GDM1 (cell line): ENCODE measurements at places on chromosomes 7 and 10.

GRCh38 chr7:111301891-111302290 is 211.0 kb downstream of the LRRN3 start:
- no peak for DNase-seq

GRCh38 chr7:78039790-78040776 is 241.5 kb downstream of the PHTF2 start:
- no peak for DNase-seq

GRCh38 chr7:95997632-95998031 is 225.3 kb downstream of the DYNC1I1 start:
- DNase-seq, result no peak

- DNase-seq, result no peak
Observed at GRCh38 chr7:6166443-6166891, 106.0 kb downstream of the CYTH3 start.

DNA sequence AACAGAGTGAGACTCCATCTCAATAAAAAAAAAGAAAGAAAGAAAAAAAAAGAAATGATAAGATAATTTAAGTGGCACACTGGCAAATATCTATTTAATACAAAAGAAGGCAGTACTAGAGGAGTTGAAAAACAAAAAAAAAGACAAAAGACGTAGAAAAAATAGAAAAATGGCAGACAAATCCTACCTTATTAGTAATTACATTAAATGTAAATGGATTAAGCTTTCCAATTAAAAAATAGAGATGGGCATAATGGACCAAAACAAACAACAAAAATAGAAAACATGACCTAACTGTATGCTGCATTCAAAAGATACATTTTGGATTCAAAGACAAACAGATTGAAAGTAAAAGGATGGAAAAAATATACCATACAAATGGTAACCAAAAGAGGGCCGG is 5.3 kb upstream of the PARP12 start:
- DNase-seq, result no peak

DNA sequence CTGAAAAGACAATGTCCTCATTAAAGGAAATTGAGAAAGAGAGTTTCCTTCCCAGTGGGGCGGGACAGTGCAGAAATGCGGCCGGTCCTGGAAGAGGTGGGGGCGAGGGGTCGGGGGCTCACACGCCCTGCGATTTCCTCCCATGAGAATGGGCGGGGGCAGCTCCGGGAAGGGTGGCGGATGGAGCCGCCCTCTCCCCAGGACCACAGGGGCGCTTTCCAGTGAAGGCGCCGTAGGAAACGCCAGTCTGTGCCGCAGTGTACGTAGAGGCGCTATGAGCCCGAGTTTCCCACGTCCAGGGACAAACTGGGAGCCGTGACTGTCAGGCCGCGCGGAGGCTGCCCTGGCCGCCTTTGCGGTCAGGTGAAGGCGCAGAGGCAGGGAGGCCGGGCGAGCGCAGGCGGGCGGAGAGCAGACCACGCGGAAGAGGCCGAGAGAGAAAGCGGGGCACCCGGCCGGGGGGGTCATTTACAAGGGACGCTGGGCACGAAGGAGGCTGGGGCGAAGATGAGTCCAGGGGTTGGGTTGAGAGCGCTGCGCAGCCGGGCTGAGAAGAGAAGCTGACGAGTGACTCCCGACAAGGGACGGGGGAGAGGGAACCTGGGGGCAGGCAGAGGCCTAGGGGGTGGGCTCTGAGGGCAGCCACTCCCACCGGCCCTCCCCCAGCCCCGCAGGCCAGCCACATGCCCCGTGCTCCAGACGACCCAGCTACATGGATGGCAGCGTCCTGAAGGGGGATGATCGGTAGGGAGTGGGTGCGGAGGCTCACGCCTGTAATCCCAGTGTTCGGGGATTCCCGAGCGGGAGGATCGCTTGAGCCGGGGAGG is 45.0 kb downstream of the ALOX5 start:
- DNase-seq, result no peak

GRCh38 chr10:114539623-114540022 is 118.5 kb downstream of the ABLIM1 start:
- DNase-seq, result no peak

DNA sequence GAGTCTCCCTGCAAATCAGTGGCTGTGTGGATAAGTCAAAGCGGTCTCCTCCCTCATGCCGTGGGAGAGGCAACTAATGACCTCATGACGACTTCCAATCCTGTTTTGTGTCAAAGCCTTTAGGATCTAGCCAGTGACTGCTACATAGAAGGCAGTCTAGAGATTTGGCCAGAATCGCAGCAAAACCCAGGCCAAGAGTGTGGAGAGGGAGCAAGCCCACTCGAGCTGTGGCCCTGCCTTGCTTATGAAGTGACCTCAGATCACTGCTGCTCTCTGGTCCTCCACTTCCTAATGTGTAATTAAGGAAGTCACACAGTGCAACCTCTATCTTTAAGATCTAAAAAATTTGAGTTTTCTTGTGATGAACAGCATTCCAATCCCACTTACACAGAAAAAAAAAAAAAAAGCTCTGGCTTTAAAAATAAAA is 296.7 kb upstream of the KLF6 start:
- no peak for DNase-seq

DNA sequence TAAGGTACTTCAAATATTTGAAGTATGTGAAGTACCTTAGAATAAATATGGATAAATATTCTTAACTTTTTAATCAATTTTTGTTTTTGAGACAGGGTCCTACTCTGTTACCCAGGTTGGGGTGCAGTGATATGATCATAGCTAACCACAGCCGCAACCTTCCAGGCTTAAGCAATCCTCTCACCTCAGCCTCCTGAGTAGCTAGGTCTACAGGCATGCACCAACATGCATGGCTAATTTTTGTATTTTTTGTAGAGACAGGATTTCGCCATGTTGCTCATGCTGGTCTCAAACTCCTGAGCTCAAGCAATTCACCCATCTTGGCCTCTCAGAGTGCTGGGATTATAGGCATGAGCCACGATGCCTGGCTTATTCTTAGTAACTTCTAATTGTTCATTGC is 119.4 kb upstream of the KAT6B start:
- DNase-seq, result no peak

- no peak for DNase-seq
Observed at GRCh38 chr7:19020711-19021110, 96.7 kb downstream of the TWIST1 start.

DNA sequence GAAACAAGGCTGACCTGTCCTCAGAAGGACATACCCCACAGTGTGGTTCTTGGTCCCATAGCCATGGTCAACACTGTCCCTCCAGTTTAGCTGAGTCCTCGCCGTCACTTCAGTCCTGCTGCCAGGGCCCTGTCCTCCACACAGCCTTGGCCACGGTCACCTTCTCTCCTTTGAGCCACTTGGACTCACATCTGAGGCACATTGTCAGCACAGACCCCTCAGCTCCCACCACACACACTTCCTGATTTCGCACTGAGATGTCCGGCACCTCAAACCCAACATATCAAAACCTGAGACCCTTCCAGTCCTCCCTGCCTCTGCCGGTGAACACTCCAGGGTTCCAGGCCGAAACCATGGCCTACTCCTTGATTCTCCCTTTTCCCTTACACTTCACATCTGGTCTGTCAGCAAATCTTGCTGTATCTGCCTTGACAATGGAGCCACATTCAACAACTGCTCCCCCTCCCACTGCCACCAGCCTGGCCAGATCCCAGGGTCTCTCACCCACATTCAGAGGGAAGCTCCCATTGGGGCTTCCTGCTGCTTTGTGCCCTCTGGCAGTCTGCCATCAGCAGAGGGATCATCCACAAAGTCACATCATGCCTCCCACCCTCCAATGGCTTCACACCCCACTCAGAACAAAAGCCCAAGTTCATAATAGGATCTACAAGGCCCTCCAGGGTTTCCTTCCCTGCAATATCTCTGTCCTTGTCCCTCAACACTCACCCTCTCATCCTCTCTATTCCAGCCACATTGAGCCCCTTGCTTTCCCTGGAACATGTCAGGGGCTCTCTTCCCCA is 219.6 kb upstream of the SHH start:
- DNase-seq, result no peak

GRCh38 chr10:125827133-125827532 is 3.8 kb downstream of the BCCIP start:
- DNase-seq, result no peak

GRCh38 chr10:13440185-13441061 is 88.4 kb downstream of the BEND7 start:
- DNase-seq, result no peak

GRCh38 chr7:44772867-44773266 is 23.6 kb upstream of the PPIA start:
- DNase-seq, result no peak

DNA sequence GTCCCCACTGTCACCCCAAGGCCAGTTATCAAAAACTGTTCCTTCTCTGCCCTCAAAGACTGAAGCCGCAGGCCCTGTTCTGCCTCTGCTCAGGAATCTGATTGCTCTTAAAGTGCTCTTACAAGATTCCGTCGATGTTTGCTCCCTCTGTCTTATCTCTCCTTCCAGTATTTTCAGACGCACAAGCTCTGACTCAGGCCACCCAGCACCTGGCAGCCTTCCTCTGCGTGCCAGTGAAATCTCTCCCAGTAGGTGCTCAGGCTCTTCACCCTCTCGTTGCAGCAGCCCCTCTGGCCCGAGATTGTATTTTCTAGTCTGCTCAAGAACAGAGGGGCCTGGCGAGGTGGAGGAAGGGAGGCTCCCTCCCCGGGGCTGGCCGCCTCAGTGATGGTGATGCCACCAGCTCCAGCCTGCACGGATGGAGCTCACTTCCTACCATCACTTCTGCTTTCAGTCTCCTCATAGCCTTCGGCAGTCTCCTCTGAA is 276.2 kb downstream of the USP6NL start:
- no peak for DNase-seq

- no peak for DNase-seq
Observed at GRCh38 chr10:64041989-64042490, 520.8 kb downstream of the REEP3 start.

DNA sequence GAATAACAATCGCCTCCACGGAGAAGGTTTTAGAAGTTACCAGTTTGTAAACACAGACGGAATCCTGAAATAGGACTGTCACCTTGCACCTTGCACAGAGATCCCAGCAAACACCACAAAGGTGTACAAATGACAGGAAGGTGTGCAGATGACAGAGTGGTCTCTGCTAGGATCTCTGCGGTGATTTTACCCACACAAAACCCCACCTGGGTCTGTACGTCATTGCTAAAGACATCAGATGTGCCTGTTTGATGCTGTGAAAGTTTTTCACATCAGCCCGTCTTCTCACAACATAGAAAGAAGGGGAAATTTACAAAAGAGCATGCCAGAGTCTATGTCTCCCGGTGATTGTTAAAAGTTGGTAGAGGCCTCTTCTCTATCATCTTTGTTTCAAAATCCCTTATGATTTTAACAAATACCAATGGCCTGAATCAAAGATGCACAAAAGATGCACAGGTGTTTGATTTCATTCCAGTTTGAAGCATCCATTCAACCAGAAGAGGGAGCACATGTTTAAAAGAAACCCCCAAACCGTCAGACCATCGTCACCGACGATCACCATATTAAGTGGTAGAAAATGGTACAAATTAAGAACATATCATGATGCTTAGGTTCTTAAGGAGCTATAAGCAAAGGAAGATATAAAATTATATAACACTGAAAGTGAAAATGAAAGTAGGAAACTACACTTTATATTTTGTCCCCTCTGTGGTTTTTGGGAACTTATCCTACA is 576.5 kb downstream of the PTPRN2 start:
- DNase-seq, result no peak

DNA sequence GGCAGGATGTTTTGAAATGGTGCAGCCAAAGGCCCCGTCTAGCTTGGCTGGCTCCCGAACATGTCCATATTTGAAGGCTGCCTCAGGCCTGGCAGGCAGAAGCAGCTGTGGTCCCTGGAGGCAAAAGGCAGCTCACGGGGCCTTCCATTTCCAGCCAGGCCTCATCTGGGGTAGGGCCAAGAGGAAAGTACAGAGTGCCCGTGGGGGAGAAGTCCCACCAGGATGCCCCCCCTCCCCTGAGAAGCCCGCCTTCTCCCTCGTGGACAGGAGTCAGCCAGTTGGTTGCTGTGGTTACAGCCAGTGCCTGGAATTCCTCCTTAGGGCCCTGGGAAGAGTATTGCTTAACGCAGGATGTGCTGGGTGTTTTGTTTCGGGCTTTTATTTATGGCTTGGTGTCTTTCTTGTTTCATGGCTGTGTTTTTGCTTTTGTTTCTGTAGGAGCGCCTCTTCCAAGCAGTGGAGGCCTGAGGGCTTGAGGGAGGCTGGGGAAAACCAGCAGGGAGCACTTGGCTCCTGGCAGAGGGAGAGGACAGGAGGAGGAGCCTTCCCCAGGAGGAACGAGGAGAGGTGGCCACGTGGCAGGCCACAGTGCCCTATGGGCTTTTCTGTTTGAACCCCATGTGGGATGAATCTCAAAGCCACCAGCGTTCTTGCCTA is 45.4 kb downstream of the CHST3 start:
- DNase-seq, result no peak

DNA sequence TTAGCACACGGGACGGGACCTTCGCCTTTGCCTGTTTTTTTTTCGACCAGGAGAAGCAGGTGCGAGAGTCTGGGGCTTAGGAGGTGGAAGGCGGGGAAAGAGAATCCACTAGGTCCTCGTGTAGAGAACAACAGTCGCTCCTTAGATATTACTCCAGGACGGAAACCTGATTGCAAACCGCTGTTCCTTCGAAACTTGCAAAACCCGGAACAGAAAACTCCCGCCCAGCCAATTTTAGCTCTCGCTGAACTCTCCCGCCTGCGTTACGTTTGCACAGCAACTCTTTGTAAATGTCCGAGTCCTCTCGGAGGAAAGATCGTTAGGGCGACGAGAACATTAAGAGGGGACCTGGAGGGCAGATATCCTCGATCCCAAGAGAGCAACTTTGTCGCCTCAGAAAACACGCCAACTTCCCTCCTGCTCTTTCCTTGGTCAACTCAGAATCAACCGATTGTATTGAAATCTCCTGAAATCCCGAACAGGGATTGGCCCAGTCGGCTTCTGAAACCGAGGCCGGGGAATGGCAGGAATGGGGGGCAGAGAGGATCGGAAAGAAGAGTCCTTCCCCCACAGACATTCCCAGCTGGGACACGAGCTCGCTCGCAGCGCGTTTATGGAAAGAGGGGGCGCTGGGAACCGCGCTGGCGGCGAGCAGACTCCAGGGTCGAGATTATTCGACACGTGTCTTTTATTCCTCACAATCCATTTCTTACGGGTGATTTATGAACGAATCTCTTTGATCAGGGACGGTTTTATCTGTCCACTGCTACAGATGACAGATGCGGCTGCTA is 9.9 kb downstream of the TWIST1 start:
- DNase-seq, result no peak

- DNase-seq, result no peak
Observed at GRCh38 chr7:158272509-158273137, 315.0 kb downstream of the PTPRN2 start.

GRCh38 chr7:48171202-48171601 is at the start of gene ABCA13:
ABCA13 (plus strand) TSS chr7:48171458; CDS start chr7:48171484, 26 bp downstream.
- DNase-seq, result no peak

DNA sequence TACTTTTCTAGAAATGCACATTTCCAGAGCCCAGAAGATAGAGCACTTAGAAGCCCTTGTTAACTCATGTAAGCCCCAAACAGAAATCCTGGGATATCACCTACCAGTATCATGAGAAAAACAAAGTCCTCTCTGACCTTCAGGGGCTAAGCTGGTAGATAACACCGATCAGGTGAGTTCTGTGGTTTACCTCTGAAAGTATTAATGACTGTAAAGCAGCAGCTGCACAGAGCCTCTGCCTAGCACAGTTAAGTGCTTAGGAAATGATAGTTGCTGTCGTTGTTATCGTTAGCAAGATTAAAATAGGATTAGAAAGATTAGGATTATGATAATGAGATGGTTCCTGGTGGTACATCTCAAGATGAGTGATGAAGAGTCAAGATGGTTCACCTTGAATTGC is 64.9 kb downstream of the PLXNA4 start:
- no peak for DNase-seq

GRCh38 chr7:36506130-36506798 is 116.6 kb downstream of the ANLN start:
- DNase-seq, result no peak
